ENCODE measurements at places on chromosomes 3 and 15.

GRCh38 chr15:101250873-101251829 is 697 bp downstream of the CHSY1 start:
- DNase-seq: no peak

- no peak for DNase-seq
Measured at GRCh38 chr15:60573936-60574335, 95.0 kb upstream of the ICE2 start.

DNA sequence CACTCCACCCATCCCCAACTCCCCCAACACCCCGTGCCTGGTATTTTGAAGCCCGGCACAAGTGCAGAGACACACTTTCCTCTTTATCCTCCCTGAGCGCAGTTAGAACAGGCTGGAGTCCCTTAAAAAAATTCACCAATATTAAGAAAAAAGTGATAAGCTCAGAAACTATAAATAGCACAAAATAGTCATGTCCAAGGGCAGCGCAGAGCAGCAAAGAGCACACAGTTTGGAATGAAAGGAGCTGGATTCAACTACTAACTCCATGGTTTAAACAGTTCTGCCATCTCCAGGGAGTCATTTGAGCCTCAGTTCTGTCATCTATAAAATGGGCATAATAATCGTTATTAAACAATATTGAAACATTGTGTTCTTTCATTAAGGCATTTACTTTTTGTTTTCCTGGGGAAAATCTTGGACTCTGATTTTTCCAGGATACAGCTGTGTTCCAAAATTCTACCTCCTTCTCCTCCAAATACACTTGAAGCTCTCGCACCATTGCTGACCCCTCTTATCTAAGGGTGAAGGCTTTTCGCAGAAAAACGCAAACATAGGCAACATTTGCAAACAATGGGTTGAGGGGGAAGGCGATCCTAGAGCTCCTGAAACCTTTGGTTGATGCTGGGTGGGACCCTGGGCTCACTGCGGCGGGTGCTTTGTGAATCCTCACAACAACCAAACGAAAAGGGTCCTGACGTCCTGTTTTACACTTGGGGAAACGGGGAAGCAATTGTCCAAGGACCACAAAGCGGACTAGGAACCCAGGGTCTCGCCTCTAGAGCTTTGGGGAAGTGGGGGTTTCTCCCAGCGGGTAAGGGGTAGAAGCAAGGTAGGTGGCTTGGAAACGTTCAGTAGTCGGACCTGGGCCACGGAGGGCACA is 41.8 kb downstream of the EPHB3 start:
- DNase-seq: no peak

GRCh38 chr3:94248042-94248441 is 185.2 kb downstream of the NSUN3 start:
- DNase-seq: no peak

GRCh38 chr15:33043636-33044035 is 150.9 kb downstream of the FMN1 start:
- no peak for DNase-seq

DNA sequence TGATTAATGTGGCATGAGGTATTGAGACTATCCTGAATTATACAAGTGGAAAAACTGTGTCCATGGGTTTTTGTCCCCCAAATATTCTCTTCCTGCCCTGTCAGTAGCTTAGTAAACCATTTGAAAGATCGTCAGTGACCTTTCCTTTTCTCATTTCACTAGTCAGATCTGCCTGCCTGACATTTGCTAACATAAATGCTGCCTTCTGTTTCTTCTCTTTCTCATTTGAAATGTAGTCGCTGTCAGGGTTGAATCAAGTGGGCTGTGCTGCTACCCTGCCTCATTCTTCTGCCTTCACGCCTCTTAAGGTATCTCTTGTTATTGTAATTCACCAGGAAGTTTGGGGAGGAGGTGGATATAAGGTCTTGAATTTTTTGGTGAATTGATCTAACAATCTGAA is 67.5 kb downstream of the LRCH3 start:
- DNase-seq: no peak

- no peak for DNase-seq
Measured at GRCh38 chr3:172261054-172261453, 187.2 kb downstream of the GHSR start.

DNA sequence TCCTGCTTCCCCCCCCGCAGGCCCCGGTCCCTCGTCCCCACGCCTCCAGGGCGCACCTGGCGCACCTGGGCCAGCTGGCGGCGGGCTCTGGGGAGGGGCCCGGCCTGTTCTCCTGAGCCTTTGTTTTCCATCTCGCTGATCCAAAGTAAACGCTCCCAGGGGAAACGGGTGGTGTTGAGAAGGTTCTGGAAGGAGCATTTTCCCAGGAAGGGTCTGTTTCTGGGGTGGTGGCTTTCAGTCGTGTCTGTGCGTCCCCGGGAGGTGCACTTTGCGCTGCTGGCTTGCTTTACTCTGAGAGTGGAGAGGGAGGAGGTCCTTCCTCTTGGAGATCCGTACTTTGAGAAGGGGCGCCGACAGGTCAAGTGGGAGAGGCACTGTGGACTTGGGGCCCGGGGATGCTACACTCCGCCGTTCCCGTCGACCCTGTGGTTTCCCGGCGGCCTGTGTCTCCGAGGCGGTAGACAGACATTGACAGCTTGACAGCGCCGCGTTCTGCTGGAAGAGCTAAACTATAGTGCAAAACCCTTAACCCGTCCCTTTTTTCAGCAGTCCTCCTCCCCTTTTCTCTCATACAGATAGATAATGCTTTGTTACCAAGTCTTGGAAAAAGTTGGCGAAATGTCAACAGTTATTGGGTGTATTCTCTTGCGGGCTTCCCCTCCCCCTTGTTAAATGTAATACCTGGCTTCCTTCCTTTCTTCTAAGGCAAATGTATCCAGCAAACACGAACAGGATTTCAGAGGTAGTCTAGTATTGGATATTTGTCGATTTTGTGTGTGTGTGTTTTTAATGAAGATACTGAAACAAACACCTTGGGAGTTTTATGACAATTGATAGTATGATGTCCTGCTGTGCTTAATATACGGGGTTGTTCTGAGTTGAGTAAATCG is 6.5 kb downstream of the TPM1 start:
- no peak for DNase-seq

GRCh38 chr15:32898414-32898813 is 180.6 kb downstream of the GREM1 start:
- DNase-seq: no peak

- no peak for DNase-seq
Measured at GRCh38 chr15:96153929-96154328, 176.6 kb upstream of the NR2F2 start.

DNA sequence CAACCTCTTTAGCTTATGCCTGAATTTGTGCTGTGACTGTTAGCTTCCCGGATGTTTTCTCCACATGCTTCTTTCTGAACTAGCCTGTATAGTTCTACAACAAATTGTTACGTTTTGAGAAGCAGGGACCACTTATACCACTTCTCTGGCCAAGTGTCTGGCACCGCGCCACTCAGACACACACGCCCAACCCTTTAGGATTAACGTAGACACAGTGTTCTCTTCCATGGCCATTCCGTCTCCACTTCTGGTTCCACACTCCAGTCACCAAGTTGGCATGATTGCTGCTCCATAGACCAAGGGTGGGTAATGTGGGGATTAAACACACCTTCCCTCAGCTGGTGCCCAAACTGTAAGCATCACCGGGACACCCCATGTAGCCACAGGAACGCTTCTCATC is 755 bp upstream of the TMEM108 start:
- no peak for DNase-seq

DNA sequence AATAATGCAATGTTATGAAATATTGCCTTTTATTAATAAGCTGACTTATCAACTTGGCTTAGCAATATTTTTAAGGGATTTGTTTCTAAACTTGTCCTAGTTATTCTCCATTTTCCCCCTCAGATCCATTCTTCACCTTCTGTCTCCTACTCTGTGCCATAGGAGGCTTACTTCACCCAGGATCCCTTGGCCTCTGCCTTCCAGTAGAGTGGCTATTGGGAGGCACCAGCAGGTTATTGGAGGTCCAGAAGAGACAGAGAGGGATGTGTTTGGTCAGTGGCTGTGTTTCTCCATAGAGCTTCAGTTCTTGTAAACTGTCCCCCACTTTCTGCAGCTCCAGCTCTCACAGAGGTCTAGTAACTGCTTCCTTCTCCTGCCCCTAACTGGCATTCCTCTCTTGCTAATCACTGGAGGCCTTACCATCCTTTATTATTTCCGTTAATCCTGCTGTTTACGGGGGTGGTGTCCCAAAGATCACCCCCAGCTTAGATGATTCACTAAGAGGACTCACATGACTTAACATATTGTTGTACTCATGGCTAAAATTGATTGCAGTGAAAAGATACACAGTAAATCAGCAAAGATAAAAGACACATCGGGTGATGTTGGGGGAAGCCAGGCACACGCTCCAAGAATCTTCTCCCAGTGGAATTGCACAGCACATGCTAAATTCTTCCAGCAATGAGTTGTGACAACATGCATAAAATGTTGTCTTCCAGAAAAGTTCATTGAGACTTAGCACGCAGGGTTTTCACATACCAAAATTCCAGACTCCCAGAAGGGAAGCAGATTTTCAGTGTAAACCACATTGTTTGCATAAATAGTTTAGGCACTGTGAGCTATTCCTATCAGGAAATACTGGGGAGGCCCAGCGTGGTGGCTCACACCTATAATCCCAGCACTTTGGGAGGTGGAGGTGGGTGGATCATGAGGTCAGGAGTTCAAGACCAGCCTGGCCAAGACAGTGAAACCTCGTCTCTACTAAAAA is 67.5 kb downstream of the RPL22L1 start:
- no peak for DNase-seq

GRCh38 chr3:42120866-42121265 is 29.7 kb downstream of the TRAK1 start:
- DNase-seq: no peak
